Cardiac fibroblast (primary cell): ENCODE measurements at places on chromosomes 12 and 14.

- no peak for DNase-seq
Measured at GRCh38 chr12:18261906-18262305, 588 bp downstream of the PIK3C2G start.

- DNase-seq = no peak
Measured at GRCh38 chr12:54011665-54012532, 3.1 kb downstream of the HOXC8 start.

GRCh38 chr12:103875666-103876065 lies 34.6 kb upstream of the NT5DC3 start:
- no peak for DNase-seq

- no peak for DNase-seq
Measured at GRCh38 chr14:87838931-87839330, 154.1 kb downstream of the GALC start.

DNA sequence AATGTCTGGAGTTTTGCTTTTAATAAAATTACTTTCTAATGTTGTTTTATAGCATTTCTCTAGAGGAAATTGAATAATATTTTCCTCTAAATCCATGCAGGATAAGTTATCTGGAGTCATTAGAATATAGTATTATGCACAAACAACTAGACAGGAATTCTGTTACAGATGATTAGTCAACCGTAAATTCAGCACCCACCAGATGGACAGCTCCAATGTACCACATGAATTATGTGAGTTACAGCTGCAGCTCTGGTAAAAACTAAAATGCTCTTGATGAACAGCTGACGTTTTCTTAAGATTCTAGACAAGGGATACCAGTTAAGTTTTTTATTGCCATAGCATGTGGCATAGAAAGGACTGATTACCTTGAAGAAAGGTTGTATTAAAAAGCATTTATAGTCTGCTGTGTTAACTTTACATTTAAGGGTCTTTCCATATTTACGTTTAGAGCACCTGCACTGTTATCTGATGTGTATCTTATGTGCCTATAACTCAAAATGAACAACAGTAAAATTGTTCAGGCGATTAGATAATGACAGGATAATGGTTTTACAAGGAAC lies 321.4 kb upstream of the LRFN5 start:
- peak; percentile 40 for DNase-seq

DNA sequence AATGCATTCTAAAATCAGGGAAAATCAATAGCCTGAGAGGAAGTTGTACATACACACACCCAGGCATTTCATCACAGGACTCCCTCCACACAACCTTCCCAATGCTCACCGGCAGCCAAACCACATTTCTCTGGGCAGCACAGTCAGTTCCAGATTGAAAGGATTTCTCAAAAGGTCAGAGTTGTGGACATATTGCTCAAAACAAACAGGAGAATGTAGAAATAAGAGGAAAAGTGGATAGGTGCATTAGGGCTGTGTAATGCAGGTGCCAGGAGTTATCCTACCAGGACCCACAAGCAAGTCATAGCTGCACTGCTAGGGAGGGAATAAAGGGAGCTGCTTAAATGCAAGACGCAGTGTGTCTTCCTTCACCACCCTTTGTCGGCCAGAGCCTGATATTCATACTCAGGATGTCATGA lies 62.9 kb downstream of the GCH1 start:
- peak; percentile 43 for DNase-seq

- no peak for DNase-seq
Measured at GRCh38 chr12:114863911-114864310, 179.9 kb upstream of the TBX3 start.
